Activated CD8-positive, alpha-beta memory T cell treated with anti-CD3 and anti-CD28 coated beads for 1 hour (primary cell): ENCODE measurements at places on chromosomes 1 and 21.

- DNase-seq: no peak
Measured at GRCh38 chr1:92085727-92086126, 5.6 kb downstream of the BTBD8 start.

DNA sequence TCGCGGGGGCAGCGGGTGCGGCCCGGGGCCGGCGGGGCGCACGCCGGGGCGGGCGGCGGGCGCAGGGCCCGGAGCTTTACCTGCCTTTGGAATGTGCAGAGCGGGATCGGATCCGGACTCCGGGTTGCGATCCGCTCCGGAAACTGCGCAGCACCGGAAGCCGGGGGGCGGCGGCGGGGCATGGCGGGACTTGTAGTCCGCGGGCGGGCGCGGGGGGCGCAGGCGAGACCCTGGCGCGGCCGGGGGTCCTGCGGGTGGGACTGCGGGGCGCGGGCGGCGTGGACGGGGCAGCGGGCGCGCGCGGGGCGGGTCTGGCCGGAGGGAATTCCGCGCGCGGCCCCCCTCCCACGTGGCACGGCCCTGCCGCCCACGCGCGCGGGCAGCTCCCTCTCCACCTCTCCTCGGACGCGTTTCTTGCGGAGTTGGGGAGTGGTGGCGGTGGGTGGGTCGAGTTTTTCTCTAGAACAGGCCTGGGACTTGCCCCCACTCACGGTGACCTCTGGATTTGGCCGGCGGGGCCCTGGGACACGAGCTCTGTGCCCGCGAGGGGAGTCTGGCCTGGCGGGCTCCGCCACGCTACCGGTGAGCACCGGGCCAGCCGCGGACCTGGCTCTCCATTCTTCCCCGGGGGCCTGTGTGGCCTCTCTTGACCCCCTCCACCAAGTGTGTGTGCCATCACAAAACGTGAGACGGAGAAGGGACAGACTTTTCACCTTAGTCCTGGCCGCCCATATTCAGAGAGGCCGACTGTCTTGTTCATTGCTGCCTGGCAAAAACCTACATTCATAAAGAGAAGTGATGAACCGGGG is at the start of gene PRDM15:
TSS of gene PRDM15 (minus strand) at position 155 of the 809 bp plus-strand sequence. CDS start 18,981 bp downstream, outside the sequence.
- peak; percentile 44 for DNase-seq

DNA sequence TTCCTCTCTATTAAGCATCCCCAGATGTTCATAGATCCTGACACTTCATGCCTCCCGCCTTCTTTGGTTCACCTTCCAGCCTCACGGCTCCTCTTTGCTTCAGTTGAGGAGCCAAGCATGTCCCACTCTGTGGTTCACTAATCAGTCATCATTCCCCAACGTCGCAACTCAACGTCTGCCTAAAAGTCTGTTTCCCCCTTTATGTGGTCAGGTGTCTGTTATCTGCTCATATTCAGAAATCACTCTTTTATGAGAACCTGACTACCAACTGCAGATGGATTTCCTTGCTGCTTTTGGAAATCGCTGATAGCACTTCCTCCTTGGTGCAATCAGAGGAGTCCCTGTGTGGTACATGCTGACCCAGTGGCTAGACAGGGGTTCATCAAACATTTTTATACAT is 94.1 kb upstream of the VANGL1 start:
- DNase-seq: no peak

- no peak for DNase-seq
Measured at GRCh38 chr21:45410151-45410864, 5.3 kb downstream of the COL18A1 start.

- no peak for DNase-seq
Measured at GRCh38 chr1:48492392-48492791, 20.4 kb upstream of the SPATA6 start.

DNA sequence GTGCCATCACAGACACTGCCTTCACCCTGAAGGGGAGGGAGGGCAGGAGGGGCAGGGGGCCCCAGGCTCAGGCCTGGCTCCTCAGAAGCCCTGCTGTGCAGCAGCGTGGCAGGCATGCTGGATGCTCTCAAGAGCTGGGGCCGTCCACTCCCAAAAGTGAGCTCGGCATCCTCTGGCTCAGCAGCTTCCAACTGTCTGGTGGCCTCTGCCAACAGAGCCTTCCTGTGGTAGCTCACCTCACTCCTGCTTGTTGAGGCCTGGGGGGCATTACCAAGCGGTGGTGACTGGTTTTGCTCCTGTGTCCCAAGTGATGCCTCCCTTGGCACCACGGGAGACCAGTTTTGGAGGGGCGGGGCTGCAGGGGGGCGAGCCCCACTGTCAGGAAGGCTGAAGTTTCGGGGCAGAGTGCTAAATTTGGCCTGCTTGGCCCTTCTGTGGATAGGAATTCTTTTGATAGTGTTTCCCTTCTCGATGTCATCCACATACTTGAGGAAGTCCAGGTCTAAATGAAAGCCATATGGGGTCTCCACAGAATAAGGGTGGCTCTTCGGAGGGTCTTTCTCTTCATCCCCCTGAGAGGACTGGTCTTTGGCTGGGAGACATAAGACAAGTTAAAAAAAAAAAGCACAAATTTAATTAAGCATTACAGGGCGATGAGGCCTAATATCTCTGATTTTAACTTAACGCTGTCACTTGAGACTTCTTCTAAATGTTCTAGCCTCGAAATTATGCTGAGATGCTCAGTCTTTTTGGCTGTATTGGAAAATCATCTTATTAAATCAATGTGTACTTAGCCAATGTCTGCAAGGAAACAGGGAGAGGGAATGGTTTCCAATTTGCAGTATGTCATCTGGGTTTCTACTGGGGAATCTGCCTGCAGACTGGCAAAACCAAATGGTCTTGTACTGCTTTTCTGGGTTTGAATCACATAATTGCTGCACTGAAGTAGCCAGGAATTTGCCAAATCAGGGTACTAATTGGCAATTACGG is 44.4 kb downstream of the KANK4 start:
- DNase-seq: no peak

DNA sequence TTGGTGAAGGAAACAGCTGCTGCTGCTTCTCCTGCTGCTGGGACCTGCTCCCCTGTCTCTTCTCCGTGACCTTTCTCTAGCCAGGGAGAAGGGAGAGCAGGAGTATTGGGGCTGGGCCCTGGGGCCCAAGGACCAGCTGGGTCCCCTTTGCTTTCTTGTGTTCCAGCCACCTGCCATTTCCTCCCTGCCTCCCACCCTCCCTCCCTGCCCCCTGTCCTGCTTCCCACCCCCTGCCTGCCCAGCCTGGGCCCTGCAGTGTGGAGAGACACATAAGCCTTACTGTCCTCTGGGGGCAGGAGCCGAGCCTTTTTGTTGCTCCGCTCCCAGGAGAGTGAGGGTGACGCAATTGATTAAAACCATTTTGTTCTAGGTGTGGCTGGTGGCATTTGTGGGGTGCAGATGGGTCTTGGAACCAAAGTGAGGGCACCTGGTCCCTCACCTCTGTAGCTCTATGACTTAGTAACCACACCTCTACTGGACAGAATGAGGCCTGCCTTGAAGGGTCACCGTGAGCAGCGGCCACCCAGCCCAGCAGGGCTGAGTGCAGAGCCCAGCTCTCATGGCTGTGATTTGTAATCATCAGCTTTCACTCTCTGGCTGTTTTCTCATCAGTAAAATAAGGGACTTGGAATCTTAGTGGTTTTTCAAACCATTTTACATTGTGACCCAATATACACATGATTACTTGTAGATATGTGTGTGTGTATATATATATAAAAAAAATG is 13.9 kb upstream of the TMEM222 start:
- no peak for DNase-seq

DNA sequence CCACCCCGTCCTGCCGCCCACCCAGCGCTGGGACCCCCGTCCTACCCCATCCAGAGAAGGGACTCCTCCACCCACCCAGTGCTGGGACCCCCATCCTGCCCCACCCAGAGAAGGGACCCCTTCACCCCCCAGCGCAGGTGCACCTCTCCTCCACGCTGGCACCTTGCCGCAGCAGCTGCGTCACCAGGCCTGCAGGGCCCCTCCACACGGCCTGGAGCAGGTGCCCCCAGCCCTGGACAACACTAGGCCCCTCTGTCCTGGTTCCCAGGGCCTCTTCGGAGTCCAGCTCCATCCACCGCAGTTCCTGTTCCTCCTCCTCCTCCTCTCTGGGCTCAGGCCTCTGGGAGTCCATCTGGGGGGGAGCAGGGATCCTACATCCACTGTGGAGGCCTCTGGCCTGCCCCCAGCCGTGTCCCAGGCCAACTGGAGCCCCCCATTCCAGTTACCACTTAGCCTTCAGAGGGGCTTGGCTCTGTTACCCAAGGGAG is 378 bp downstream of the ANKRD65 start:
- DNase-seq: no peak

GRCh38 chr1:40438391-40439015 is 11.8 kb upstream of the ZFP69B start:
- no peak for DNase-seq

- DNase-seq: no peak
Measured at GRCh38 chr1:248013229-248013710, at the start of gene OR2L5. OR2L5 (plus strand) TSS chr1:248013660; CDS start chr1:248021948, 8,288 bp downstream.

DNA sequence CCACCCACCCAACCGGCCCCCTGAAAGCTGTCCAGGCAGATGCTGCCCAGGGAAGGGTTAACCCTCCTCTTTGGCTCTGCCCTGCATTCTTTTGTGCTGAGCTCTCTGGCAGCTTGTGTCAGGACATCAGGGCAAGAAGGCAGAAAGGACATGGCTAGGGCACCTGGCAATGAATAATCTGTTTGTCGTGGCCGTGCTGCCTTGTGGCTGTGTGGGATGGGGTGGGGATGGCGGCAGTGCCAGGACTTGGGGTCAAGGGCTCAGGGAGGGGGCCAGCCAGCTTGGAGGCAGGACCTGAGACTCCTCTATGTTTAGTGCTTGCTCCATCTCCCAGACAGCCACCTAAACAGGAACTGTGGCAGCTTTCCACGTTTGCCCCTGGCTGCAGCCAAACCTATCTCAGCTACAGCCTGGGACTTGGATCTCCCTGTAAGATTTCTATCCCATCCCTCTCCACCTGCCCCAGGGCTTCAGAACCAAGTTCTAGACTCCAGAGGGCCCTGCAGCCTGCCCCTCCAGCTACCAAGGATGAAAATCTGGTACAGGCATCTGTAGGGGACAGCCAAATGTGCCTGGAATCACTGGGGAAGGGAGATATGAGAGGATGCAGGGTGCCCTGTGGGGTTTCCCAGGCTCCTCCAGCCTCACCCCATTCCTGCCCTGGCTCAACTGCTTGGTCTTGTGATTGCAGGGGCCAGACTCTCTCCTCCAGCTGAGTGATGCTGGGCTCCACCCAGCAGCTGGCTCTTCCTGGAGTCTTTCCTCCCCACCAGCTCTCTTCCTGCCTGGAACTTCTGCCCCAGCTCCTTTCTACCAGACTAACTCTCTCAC is 9.6 kb upstream of the GPR37L1 start:
- DNase-seq: no peak

DNA sequence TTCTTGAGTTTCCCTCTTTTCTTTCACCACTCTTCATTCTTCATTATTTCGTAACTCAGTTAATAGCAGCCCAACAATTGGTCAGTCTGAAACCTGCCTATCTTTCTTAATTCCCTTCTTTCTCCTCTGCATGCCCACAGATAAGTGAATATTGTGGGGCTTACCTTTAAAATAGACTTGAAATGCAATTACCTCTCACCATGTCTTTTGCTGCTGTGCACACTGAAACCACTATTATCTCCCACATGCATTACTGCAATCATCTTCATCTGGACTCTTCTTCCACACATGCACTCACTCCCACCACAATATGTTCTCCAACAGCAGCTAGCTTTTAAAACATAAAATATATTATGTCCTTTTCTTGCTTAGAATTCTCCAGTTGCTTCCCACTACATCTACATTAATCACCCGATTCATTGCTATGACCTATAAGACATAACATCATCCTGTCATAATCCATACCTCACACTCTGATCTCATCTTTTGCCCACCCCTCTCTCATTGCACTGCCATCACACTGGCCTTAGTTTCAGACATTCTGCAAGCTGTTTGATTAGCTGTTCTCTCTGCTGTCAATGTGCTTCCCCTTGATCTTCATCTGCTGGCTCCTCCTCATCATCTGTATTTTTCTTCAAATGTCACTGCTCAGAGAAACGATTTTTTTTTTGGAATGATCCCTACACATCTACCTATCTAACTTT is 304.8 kb downstream of the PTPRC start:
- no peak for DNase-seq

- no peak for DNase-seq
Measured at GRCh38 chr1:107531065-107531908, 390.4 kb downstream of the NTNG1 start.

DNA sequence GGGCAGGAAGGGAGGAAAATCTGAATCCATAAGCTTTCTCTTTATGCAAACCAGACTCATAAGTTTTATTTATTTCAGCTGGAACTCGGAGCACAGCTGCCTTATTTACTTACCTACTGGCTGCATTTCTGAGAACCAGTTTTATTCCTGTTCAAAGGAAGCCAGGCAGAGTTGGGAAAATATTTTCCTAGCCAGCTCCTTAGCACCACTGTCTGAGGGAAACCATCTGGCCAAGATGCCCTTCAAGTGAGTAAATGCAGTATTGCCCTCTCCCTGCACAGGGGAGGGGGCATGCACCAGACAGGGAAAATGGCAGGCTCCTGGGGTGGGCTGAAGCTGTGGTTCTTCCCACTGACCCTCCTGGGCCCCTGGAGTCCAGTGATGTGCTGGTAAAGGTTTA is 28.9 kb upstream of the FMOD start:
- no peak for DNase-seq

- DNase-seq: no peak
Measured at GRCh38 chr1:93347334-93347899, 1.7 kb downstream of the DR1 start.

- DNase-seq: no peak
Measured at GRCh38 chr21:35015435-35016024, 33.6 kb downstream of the RUNX1 start.

GRCh38 chr1:15719381-15720120 is 16.5 kb upstream of the SLC25A34 start:
- no peak for DNase-seq

- no peak for DNase-seq
Measured at GRCh38 chr21:46067505-46068201, 30.3 kb upstream of the COL6A2 start.

- DNase-seq: no peak
Measured at GRCh38 chr1:54107131-54107530, 45.7 kb downstream of the CDCP2 start.

DNA sequence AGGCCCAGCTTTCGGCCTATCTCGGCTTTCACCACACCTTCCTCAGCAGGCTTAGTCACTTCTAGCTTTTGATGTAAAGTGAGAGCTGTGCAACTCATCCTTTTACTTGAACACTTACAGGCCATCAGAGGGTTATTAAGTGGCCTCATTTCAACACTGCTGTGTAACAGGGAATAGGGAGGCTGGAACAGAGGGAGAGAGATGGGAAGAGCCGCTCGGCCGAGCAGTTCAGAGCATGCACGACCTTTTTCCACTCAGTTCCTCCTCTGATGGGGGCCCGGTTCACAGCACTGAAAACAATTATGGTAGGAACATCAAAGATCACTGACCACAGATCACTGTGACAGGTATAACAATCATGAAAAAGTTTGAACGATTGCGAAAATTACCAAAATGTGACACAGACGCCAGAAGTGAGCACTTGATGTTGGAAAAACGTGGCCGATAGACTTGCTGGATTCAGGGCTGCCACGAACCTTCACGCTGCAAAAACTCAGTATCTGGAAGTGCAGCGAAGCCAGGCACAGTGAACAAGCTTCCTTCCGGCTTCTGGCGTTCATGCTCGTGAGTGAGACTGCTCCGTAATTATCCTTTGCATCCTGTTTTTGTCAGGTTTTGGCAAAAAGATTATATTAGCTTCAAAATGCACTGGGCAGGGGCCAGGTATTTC is 28.6 kb downstream of the AGPAT3 start:
- no peak for DNase-seq

GRCh38 chr1:62917314-62917713 is 133.4 kb downstream of the ATG4C start:
- no peak for DNase-seq
